ENCODE measurements at places on chromosomes 12 and 14.

DNA sequence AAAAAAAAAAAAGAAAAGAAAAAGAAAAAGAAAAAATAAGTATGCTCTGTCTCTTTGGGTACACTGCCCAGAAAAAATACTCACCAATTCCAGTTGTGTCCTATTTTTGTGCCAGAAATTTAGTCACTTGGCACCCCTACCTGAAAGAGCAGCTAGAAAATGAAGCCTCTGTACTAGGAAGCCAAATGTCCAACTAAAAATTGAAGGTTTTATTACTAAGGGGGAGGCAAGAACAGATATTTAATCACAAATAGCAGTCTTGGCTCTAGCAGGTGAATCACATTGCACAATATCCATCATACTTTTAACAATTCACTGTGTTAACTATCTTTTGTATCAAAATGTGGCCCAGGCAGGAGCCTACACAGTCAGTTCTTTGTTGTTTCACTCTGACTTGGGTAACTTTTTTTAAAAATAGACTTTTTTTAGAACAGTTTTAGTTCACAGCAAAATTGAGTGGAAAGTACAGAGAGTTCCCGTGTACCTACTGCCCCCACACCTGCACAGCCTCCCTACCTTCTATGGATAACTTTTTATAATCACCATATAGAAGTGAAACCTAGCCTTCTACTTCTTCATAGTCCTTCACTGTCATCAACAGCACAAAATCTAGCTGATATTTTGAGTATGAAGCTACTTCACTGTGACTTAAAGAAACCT lies 87.1 kb upstream of the ATF7IP start:
- no peak for DNase-seq

DNA sequence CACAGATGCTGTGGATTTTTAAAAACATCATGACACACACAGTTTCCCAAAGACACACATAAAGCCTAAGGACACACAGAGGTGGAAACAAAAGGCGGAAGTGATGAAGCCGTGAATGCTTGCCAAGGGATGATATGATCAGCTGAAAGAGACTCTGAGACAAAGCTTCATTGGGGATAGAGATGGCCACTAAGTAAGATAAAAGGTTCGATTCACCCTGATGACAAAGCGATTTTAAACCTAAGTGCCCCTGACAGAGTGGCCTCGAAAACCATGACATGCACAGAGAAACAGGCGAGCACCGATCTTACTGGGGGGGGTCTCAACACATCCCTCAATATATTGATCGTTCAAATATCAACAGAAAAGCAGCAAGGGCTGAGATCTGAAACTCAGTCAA lies 20.3 kb upstream of the EIF5 start:
- no peak for DNase-seq

DNA sequence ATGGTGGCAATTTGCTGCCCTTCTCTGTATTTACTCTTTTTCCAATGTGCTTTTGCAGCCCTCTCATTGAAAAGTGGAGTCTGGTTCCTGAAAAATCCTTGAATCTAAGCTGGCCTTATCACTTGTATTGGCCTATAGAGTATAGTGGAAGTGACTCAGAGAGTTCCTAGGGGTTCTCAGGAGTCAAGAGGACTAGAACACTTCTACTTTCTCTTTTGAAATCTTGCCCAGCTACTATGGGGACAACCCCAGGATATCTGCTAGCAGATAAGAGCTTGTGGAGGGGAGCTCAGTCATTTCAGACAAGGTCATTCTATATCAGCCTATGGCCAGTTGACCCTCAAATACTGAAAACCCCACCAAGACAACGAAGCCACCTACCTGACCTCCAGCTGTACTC lies 26.7 kb upstream of the WSCD2 start:
- DNase-seq: no peak

DNA sequence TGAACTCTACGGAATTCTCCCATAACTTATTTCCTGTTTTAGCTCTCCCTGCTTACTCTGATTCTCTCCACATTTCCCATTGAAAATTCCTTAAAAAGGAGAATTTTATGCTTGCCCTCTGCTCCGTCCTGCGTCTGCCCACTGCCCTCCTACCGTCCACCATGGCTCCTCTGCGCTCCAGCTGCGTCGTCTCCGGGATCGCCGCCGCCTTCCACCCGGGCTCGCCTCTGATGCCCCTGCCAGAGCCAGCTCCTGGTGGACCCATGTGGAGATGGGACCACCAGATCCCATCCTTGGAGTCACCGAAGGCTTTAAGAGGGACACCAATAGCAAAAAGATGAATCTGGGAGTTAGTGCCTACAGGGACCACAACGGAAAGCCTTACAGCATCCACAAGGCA lies 92.7 kb downstream of the LMO3 start:
- no peak for DNase-seq

- peak; percentile 32 for DNase-seq
These were observed 44.4 kb upstream of the PNMA1 start for GRCh38 chr14:73758392-73759182.

GRCh38 chr14:74935360-74935680 lies 12.3 kb upstream of the RPS6KL1 start:
- DNase-seq: no peak

DNA sequence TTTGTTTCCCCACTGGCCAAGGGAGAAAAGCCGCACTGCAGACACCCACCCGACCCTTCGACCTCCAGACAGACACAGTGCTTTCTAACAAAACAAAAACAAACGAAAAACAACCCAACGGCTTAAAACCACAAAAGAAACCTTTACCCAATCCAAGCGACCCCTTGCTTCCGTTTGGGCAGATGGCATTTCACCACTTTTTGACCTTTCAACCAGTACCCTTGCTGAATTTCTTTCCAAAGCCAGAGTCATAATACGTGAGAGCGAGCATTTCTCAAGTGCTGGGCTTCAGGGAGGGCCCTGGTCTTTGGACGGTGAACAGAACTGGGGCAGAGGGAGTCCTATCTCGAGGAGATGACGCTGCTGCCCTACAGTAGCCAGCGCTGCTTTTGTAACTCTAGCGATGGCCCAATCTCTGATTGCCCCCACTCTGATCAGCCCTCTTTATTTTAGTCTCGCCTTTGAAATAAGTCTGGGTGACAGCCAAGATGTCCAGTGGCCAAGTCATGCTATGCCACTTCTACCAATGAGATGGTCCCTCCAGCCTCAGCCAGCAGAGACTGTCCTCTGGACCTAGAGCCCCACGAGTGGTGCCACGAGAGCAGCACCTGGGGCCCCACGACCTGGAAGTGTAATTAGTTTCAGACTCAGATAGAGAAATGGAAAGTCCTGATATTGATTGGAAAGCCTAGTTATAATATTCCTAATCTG lies 21.9 kb upstream of the ADIPOR2 start:
- DNase-seq: no peak

Data from DMS153 (cell line).